ENCODE measurements at places on chromosomes 4 and X. TPM values are rescaled to one million over a fixed set of nuclear protein-coding genes. Genes with fewer than 3 reads are reported as not detected.

GRCh38 chrX:93598076-93598475, 75.3 kb downstream of the NAP1L3 start:
- DNase-seq: no peak
- no peak overlapping the region for H3K27ac ChIP-seq
- no peaks in the 10 kb centered on the region for H3K4me1 ChIP-seq
- no peak overlapping the region for H3K4me3 ChIP-seq

DNA sequence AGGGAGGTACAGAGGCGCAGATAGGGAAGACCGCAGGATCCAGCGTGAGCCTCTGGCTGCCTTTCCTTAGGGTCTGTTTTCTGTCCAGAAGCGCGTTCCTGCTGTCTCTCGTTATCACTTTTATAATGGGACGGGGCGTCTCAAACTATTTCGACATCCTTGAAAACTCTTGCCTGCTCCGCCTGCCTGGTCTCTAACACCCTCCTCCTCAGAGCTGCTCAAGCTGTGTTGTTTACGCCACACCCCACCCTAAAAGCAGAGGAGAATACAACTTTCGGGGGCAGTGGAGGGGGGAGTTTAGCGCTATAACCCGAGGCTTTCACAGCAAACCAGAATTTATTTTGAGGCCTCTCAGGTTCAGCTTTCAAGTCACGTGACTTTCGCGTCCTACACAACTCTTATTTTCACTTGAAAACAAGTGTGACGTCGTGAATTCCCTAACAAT, 646 bp upstream of the FAM3A start:
- H3K27ac ChIP-seq: peak overlapping the region; percentile 90

DNA sequence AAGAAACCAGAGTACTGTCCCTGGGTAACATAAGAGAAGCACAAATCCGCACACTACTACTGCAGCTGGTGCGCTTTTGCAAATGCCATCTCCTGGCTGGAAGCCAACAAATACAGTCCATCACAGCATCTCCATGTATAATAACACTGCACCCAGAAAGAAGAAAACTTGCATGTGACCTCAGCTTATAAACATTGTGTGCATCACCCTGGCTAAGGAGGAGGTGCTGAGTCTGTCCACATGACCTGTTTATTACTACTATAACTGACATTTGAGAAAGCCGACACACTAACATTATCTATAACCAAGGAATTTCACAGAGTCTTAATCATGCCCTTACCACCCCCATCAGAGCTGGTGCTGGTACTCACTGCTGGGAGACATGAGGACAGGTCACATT, 516.8 kb downstream of the CFAP47 start:
- H3K27ac ChIP-seq: no peak overlapping the region
- H3K4me1 ChIP-seq: no peaks in the 10 kb centered on the region
- H3K27me3 ChIP-seq: no peaks in the 10 kb centered on the region
- DNase-seq: no peak
- H3K36me3 ChIP-seq: no peaks in the 10 kb centered on the region

DNA sequence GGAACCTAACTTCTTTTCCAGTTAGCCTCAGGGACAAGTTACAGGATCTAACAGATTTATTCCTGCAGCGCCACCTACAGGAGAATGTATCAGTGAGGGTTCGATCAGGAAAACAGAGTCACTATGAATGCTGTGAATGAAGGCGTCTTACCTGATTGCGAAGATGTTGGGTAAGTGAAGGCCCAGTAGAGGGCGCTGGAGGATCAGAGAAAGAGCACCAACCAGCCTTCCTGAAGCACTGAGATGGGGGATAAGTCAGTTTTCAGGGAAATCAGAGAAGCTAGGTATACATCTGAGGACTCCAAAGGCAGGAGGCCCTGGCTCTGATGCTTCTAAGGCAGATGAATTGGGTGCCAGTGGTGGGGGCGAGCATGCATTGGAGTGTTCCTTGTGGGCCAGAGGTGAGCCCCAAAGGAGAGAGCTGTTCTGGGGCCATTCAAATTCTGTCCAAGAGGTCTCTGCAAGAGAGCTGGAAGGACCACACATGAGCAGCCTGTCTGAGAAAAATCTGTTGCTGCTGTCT, 169.9 kb upstream of the AADAT start:
- no peaks in the 10 kb centered on the region for H3K27me3 ChIP-seq
- H3K36me3 ChIP-seq: no peaks in the 10 kb centered on the region
- peak; percentile 59 for DNase-seq
- H3K4me1 ChIP-seq: no peaks in the 10 kb centered on the region
- no peak overlapping the region for H3K4me3 ChIP-seq

GRCh38 chr4:102601586-102602227, 100.5 kb downstream of the NFKB1 start:
- no peak for DNase-seq
- H3K27ac ChIP-seq: no peak overlapping the region
- peaks cover 34% of the 10 kb centered on the region for H3K36me3 ChIP-seq
- no peaks in the 10 kb centered on the region for H3K27me3 ChIP-seq
- no peaks in the 10 kb centered on the region for H3K4me1 ChIP-seq

Gene ART3
- 139 TPM for total RNA-seq

- no peak overlapping the region for H3K4me3 ChIP-seq
- H3K36me3 ChIP-seq: no peaks in the 10 kb centered on the region
- no peaks in the 10 kb centered on the region for H3K27me3 ChIP-seq
- H3K4me1 ChIP-seq: no peaks in the 10 kb centered on the region
- H3K27ac ChIP-seq: no peak overlapping the region
- no peak for DNase-seq
These were observed 91.1 kb upstream of the KIT start for GRCh38 chr4:54566608-54567007.

GRCh38 chr4:147929746-147930145, 197.9 kb downstream of the ARHGAP10 start:
- H3K4me3 ChIP-seq: no peak overlapping the region
- no peaks in the 10 kb centered on the region for H3K27me3 ChIP-seq
- DNase-seq: no peak
- H3K36me3 ChIP-seq: peaks cover 15% of the 10 kb centered on the region
- H3K4me1 ChIP-seq: peaks cover 7% of the 10 kb centered on the region

Gene OTUD6A
- total RNA-seq: not detected

DNA sequence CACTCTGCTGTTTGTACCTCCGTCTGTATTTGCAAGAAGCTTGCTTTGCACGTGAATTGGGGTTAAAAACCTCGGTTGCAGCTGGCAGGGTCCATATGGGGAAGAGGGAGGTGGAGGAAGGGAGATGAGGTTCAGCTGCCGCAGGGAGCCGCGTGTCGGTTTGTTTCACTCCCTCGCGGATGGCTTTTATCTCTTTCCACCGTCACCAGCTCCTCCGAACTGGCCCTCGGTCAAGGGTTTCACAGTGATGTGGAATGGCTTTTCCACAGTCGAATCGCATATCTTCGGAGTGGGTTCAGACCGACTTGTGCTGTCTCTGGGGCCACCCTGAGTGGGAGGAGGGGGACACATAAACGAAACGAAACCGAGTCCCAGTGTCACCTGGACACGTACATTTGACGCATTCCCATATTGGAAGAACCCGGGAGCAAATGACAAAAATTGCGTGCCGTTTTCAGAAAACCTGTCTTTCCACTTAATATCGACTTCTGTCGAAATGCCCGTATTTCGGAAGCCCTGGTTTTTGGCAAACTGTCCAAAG, 929 bp downstream of the ZBTB33 start:
- no peaks in the 10 kb centered on the region for H3K4me1 ChIP-seq
- peak overlapping the region; percentile 84 for H3K27ac ChIP-seq
- no peaks in the 10 kb centered on the region for H3K27me3 ChIP-seq
- peaks cover 5% of the 10 kb centered on the region for H3K36me3 ChIP-seq
- DNase-seq: no peak

Gene AKAP4
- total RNA-seq: not detected

Gene PALLD
- 764 TPM for total RNA-seq

Gene SPANXB1
- total RNA-seq: not detected

Gene SPANXN4
- total RNA-seq: not detected

Gene TXLNG
- total RNA-seq: 10.1 TPM

Gene ZFP92
- 1.6 TPM for total RNA-seq

DNA sequence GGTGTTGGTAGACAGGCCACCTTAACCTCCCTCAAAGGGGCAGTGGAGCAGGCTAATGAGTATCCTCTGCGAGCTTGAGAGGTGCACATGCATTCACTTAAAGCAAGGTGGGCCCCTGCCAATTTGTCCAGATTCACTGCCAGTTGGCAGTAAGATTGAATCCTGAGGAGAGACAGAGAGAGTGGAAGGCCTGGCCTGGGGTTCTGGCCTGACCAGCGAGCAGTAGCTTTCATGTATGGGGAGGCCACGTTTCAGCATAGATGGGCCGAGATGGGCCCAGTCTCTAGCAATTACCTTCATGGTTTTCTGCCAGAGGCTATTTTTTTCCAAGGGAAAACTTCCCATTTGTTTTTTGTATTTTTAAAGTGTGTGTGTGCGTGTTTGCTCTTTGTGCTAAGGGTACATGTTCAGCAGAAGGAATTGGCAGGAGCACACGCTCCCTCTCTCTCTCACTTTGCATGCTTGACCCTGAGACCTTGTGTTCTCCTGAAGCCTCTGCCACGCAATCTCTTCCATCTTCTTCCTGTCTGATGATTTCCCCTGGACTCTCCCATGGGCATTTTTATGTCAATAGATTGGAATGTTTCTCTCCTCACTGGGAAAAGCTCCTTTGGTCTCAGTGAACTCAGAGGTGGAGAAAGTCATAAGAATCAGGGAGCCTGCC, 215.8 kb upstream of the SFRP2 start:
- H3K36me3 ChIP-seq: no peaks in the 10 kb centered on the region
- peaks cover 12% of the 10 kb centered on the region for H3K4me1 ChIP-seq
- peak overlapping the region; percentile 40 for H3K27ac ChIP-seq
- DNase-seq: no peak

DNA sequence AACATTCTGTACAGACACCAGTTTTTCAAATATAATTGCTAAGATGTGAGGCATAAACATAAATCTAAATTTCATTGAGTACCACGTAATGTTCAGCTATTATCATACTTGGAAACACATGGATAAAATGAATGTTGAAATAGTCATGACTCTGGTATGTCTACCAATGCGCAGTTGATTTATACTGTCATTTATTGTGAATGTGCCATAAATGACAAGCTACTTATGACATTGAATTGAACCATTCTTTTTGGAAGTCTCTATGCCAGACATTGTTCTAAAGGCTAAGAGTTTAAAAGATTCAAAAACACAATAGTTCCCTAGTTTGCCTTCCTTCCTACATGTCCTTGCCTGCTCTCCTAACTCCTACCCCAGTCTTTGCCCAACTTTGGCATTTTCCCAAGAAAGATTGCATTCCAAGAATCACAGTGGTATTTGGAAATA, 96.6 kb upstream of the DMD start:
- no peaks in the 10 kb centered on the region for H3K4me1 ChIP-seq
- no peak overlapping the region for H3K27ac ChIP-seq
- H3K36me3 ChIP-seq: no peaks in the 10 kb centered on the region

DNA sequence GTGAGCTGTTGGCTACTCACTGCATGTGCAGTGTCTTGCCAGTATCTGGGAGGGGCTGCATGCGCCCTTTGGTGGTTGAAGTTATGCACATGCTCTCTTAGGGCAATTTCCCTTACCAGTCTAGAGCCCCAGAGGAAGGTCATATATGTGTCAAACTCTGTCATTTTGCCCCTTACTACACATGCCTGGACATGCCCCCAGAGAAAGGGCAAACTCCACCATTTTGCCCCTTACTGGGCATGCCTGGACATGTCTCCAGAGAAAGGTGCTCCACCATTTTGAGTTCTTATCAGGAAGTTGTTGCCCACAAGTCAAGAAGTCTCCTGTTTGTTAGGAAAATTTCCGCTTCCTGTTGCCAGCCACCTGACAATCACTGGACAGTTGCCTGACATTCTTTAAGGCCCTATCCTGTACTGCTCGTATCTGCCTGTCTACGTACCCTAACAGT, 56.4 kb upstream of the PLAC8 start:
- no peak overlapping the region for H3K27ac ChIP-seq
- H3K4me1 ChIP-seq: no peaks in the 10 kb centered on the region
- no peak for DNase-seq
- H3K27me3 ChIP-seq: no peaks in the 10 kb centered on the region
- no peaks in the 10 kb centered on the region for H3K36me3 ChIP-seq
- no peak overlapping the region for H3K4me3 ChIP-seq

GRCh38 chr4:184473499-184474262, 669 bp downstream of the IRF2 start:
- peaks cover 52% of the 10 kb centered on the region for H3K4me1 ChIP-seq
- no peak for DNase-seq
- H3K27ac ChIP-seq: peak overlapping the region; percentile 98
- H3K4me3 ChIP-seq: peak overlapping the region; percentile 94
- no peaks in the 10 kb centered on the region for H3K27me3 ChIP-seq

Gene UGT2A1
- not detected for total RNA-seq

DNA sequence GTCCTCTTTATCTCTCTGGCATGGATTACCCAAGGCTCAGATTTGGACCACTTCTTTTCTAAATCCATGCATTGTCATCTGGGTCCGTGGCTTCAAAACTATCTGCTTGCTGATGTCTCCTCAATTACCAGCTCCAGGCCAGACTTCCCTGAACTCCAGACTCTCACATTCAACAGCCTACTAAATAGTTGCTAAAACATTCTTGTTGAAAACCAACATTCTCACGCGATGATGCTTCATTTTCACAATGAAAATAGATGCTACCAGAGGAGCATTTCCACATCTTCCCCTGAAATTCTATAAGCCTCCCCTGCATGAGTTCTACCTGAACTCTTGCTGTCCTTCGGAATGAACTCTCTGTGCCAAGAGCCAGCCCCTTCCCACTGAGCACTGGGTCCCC, 5.2 kb upstream of the TLR6 start:
- no peak overlapping the region for H3K27ac ChIP-seq
- H3K27me3 ChIP-seq: no peaks in the 10 kb centered on the region
- DNase-seq: no peak
- no peaks in the 10 kb centered on the region for H3K36me3 ChIP-seq
- H3K4me3 ChIP-seq: no peak overlapping the region

DNA sequence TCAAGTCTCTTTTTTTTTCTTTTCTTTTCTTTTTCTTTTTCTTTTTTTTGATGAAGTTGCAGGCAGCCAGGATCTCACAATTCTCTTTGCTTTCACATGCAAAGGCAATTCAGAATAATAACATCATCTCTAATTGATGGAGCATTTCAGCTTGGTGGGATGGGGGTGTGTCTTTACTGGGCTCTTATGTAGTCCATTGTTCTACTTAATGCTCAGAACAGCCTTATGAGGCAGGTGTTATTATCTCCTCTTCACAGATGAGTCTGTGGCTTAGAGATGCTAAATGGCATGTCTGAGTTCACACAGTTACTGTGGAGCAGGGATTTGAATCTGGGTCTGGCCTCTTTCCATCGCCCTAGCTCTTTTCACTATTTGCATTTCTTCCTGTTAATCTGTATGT, 70.2 kb downstream of the TRPC5 start:
- H3K27me3 ChIP-seq: no peaks in the 10 kb centered on the region
- DNase-seq: no peak
- H3K36me3 ChIP-seq: no peaks in the 10 kb centered on the region
- no peak overlapping the region for H3K4me3 ChIP-seq

Gene GPR119
- total RNA-seq: not detected

Gene ARAP2
- 5.7 TPM for total RNA-seq

DNA sequence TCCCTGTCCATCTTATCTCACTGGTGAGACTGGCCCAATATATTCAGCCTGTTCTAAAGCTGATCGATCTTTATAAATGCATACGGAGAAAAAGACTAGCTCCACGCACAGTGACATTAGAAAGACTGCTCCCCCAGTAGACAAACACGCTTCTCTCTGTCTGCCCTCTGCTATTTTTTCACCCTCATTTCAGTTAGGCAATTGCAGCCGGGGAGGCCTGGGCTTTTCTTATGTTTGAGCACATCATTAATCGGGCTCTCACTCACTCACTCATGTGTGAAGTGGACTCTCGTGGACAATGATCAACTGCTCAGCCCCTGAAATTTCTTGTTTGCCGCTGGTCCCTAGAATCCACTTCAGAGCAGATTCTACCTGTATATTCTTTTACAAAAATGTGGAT, 824.7 kb upstream of the TENM3 start:
- H3K36me3 ChIP-seq: no peaks in the 10 kb centered on the region
- no peaks in the 10 kb centered on the region for H3K27me3 ChIP-seq
- H3K4me3 ChIP-seq: no peak overlapping the region
- DNase-seq: no peak
- H3K27ac ChIP-seq: no peak overlapping the region

All from right atrium auricular region (tissue), 2 donors.